ENCODE measurements at places on chromosomes 11 and 22.
A peak's percentile ranks its signal among the peaks of the same experiment; 100 is the strongest.

GRCh38 chr11:67593565-67593905 lies 9.9 kb downstream of the GSTP1 start:
- no peak for DNase-seq

- no peak for DNase-seq
These were observed 8.6 kb downstream of the THYN1 start for GRCh38 chr11:134244593-134244992.

DNA sequence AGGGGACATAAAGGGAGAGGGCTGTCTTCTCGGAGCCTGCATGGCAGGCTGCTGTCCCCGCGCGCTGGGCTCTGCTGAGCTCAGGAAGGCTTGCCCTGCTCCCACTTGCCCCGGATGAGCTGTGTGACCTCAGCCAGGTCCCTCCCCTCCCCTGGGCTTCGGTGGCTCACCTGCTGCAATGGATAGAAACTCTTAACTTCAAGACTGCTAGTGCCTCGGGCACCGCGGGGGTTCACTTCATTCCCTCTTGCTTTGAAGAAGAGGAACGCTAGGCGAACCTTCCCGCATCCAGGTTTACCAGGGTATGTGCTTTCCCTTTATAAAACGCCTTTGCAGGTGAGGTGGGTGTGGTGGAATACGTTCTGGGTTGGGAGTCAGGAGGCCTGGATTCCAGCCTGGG lies 115.0 kb downstream of the PHF21B start:
- DNase-seq, result no peak

- peak; percentile 17 for DNase-seq
These were observed 1.1 kb downstream of the HMGXB4 start for GRCh38 chr22:35258191-35258988.

- DNase-seq, result no peak
These were observed 37.4 kb downstream of the ZC3H7B start for GRCh38 chr22:41338614-41339212.

- no peak for DNase-seq
These were observed 960.7 kb upstream of the RAG2 start for GRCh38 chr11:37558619-37559210.

- no peak for DNase-seq
These were observed 1158.5 kb downstream of the JRKL start for GRCh38 chr11:97548280-97548679.

DNA sequence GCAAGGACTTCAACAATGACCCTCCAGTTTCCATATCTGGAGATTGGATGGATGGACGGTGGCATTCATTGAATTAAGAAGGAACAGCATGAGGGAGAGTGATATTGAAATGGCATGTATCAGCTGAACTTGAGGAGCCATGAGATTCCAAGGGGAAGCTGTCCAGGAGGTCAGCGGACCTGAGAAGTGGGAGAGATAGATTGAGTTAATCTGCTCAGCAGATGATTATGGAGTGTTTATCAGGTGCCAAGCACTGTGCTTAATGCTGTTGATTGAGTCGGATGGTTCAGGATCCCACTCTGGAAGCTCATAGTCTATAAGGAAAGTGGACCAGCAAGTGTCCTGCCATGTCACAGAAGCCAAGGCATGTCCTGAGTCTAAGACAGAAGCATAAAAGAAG lies 581.3 kb downstream of the INSC start:
- DNase-seq, result no peak

DNA sequence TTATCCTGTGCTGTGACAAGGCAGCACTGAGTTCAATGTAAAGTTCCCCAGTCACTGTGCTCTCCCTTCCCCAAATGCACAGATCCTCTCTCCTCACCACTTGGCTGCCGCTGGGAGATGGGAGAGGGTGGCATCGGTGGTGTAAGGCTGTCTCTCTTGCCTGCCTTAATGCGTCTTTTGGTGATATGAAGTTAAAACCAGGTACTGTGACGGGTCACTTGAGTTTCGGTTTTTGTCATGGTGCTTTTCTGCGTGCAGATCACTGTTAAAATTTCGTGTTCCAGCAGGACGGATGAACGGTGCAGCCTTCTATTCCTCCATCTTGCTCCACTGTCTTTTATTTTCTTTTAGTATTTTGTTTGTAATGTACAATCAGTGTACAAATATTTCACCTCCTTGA lies 18.6 kb downstream of the GLB1L2 start:
- DNase-seq, result no peak

GRCh38 chr11:125701858-125702621 lies 21.4 kb upstream of the ACRV1 start:
- DNase-seq, result no peak

DNA sequence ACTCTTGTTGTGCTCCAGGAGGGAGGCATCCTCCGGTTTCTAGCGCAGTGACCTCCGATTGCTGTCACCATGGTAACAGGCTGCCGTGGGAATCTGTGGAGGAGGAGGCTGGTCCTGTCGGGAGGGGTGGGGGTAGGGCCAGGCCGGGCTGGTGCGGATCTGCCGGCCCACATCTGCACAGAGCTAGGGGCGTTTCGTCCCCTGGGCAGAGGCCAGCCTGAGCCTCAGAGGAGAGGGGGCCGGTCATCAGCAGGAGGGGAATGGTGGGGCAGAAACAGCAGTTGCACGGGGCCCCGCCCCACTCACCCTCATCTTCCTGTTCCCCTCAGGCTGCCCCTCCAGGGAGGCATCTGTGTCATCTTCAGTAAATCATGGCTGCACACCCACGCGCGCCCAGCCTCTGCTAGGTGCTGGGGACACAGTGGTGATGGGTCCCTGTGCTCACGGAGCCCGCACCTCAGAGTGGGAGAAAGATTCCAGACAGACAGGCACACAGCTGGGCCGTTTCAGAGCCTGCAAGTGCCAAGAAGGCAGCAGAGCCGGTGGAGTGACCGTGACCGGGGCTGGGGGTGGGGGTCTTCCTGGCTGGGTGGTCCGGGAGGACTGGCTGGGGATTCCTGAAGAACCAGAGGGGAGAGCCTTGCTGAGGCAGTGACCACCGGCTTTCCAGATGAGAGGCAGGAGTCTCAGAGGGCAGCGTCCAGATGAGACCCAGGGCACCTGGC lies 120.5 kb downstream of the CACNA1I start:
- no peak for DNase-seq

GRCh38 chr22:42335839-42336378 lies 65.5 kb upstream of the TCF20 start:
- no peak for DNase-seq

GRCh38 chr11:12454782-12455181 lies 77.4 kb downstream of the PARVA start:
- DNase-seq, result no peak

GRCh38 chr11:10488121-10488933 lies 33.3 kb downstream of the AMPD3 start:
- DNase-seq, result no peak

DNA sequence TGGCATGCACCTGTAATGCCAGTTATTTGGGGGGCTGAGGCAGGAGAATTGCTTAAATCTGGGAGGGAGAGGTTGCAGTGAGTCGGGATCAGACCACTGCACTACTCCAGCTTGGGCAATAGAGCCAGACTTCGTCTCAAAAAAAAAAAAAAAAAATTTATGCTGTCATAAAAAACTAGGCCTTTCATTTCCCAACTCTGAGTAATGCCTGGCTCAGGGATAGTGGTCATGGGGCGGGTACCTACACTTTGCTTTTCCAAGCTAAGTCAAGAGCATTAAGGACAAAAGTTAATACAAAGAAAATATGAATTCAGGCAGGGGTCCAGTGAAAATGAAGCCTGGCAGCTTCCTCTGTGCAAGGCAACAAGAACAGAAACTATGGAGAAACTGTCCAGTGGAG lies 16.3 kb downstream of the CPSF7 start:
- no peak for DNase-seq

DNA sequence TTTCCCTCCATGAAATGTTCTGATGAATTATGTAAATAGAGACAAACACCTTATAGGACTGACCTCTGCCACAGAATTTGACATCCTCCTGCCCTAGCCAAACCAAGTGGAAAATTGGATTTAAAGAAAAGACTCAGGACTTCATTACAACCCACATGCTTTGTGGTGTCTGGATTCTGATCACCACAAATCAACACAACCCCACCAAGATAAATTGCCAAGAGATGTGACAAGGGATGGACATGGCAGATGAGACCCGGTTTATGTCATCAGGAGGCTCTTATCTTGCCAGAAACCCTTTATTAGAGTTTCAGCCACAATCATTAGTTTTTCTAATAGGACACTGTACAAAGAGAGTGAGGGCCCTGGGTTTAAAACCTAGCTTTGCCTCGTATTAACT lies 57.9 kb upstream of the SLC6A5 start:
- no peak for DNase-seq

DNA sequence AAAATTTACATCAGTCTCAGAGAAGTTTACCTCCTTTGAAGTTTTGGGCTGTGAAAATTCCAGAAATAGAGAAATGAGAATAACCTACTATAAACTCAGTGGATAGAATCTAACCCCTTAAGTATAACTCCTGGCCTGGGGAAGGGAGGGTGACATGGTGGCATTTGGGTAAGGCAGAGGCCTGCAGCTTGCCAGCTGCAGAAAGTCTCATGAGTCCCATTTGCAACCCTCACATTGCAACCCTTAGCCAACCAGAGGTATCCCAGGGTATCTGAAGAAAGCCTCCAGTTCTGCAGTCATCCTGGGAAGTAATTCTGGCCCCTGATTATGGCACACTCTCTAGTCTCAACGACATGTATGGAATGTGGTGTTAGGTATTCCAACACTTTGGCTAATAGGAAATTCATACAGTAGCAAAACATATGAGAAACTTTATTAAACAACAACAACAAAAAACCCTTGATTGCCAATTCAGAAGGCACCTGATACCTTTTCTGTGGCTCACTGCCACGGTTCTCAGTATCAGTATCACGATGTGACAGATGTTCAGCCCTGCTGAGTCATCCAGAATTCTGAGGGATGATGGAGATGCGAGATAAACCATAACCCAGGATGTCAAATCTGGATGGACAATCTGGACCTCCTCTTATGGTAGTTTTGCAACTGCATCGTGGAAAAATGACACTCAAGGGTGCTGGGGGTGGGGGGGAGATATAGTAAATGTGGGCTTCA lies 743.4 kb downstream of the NELL1 start:
- no peak for DNase-seq

- DNase-seq, result no peak
These were observed 9.4 kb downstream of the IFITM10 start for GRCh38 chr11:1740786-1741530.

- no peak for DNase-seq
These were observed 148.2 kb downstream of the TBC1D22A start for GRCh38 chr22:46910624-46911023.

- no peak for DNase-seq
These were observed 24.6 kb downstream of the INCENP start for GRCh38 chr11:62148271-62148980.

DNA sequence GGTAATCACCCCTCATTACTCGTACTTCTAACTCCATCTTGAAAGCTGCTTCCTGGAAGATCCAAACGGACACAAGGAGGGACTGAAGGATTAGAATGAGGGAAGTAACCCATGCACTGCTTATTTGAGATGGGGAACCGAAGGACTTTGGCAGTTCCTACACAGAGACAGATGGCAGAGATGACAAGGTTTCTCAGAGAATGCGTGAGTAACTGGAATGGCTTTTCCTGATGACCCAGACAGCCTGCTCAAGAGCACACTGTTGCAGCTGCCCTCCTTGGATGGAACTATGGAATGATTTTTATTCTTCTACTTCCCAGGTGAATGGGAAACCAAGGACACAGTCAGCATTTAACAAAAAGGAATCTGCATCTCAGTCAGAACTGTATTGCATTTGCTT lies 7.3 kb downstream of the KCNJ11 start:
- no peak for DNase-seq

- no peak for DNase-seq
These were observed 19.3 kb upstream of the SMIM38 start for GRCh38 chr11:69136471-69136870.

DNA sequence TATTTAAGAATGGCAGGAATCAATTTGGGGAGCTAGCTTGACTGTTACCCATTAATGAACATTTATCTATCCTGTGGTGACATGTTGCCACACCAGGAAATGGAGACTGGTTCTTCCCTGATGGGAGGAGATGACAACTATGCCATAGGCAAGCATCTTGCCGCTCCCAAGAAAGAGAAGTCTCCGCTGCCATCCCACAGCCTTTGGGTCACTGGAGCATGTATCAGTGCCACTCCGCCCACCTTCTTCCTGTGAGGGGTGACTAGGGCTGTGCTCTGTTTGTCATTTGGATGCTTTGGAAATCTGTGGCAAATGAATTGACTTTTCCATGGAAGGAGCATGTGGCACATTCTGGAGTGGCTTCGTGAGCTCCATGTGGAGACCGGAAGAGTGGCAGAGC lies 6.5 kb downstream of the STIP1 start:
- no peak for DNase-seq

- no peak for DNase-seq
These were observed 23.0 kb downstream of the C22orf23 start for GRCh38 chr22:37930270-37930951.

GRCh38 chr11:108148556-108148955 lies 27.2 kb downstream of the ACAT1 start:
- no peak for DNase-seq

GRCh38 chr11:70174547-70175235 lies 28.4 kb upstream of the FADD start:
- no peak for DNase-seq

DNA sequence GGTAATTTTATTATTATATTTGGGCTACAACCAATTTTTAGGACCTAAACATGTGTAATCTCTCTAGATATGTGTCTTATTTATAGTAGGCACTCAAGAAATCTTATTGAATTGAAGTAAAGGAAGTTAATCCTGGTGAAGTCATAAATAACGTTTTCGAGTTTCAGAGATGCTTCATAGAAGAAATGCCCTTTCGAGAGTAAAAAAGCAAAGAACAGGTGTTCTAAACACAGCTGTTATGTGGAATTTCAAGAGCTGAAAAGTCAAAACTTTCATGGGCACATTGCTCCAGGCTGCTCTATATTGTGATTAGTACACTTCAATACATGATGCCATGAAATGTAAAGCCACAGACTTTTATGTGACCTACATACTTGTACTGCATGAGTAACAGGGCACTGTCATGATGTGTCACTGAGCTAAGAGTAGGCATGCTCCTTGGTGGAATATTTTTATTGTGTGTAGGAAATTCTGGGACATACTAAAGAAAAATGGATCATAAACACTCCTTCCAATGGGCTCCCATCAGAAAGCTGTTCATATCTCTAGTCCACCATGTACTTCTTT lies 7.2 kb upstream of the ELMOD1 start:
- DNase-seq, result no peak

DNA sequence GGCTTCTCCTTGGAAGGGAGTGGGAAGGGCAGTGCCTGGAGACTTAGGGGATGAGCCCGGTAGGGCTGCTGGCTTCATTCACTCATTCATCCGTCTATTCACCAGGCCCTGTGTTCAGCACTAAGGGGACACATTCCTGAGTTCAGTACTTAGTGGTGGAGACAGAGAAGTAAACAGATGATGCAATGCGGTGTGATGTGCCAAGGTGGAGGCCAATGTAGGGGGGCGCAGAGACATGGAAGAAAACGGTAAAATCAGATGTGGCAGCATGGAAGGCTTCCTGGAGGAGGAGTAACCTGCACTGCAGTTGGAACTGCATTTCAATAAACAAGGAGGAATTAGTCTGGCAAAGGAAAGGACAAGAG lies 21.3 kb downstream of the GRIK4 start:
- DNase-seq, result no peak
